ENCODE measurements at places on chromosomes 16 and 17.

GRCh38 chr17:39016193-39017153 lies 49.3 kb upstream of the FBXO47 start:
- DNase-seq = no peak

DNA sequence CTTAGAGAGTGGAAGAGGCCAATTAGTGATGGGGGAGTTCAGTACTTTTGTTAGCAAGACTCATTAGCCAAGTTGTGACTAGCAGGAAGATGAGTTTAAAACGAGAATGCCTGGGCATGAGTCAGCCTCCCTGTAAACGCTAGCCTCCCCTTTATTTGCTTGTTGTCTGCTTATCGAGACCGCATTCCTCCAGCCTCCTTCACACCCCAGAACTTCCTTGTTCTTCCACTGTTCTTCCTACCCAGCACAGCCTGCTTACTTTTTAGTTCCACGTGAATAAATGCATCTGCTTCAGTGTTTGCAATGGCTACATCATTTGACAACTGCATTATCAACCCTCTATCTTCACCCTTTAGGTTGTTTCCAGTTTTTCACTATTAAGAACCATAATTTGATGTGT lies 20.2 kb upstream of the OR3A1 start:
- no peak for DNase-seq

- no peak for DNase-seq
Measured at GRCh38 chr17:6439951-6440350, 4.3 kb upstream of the PIMREG start.

- peak; percentile 91 for DNase-seq
Measured at GRCh38 chr17:47229535-47230443, 20.6 kb downstream of the MYL4 start.

DNA sequence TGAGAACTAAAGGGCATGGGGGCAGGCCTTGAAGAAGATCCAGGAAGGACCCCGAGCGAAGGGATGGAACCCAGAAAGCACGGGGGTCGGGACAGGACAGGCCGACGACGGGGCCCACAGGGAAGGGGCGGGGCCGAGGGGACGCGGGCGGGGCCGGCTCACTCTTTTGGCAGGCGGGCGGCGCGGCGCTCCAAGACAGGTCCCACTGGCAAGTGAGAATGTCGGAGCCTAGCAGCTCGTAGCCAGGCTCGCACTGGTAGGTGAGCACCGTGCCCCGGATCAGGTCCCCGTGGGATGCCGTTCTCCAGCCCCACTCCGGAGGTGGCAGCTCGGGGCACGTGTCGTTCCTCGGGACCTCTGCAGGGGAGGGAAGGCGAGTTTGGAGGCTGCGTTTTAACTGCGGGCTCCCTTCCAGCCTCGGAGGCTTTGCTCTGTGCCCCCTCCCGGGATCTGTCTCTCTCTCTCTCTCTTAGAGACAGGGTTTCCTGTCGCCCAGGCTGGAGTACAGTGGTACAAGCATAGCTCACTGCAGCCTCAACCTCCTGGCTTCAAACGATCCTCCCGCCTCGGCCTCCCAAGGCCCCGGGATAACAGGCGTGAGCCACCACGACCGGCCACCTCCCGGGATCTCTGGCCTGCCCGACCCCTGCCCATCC lies 13.7 kb upstream of the CDIPT start:
- no peak for DNase-seq
